ENCODE measurements at places on chromosomes 6 and 20. TPM values are rescaled to one million over a fixed set of nuclear protein-coding genes. Genes with fewer than 3 reads are reported as not detected.

PROKR2 gene
- total RNA-seq, result not detected

TTK gene
- total RNA-seq, result 21.5 TPM

TFAP2D gene
- not detected for total RNA-seq

RFX6 gene
- not detected for total RNA-seq

SLC24A3 gene
- total RNA-seq, result not detected

IDH3B gene
- total RNA-seq, result 165 TPM

BNIP5 gene
- not detected for total RNA-seq

FRK gene
- total RNA-seq, result under 0.01 TPM
